ENCODE measurements at places on chromosomes 1 and 21.

DNA sequence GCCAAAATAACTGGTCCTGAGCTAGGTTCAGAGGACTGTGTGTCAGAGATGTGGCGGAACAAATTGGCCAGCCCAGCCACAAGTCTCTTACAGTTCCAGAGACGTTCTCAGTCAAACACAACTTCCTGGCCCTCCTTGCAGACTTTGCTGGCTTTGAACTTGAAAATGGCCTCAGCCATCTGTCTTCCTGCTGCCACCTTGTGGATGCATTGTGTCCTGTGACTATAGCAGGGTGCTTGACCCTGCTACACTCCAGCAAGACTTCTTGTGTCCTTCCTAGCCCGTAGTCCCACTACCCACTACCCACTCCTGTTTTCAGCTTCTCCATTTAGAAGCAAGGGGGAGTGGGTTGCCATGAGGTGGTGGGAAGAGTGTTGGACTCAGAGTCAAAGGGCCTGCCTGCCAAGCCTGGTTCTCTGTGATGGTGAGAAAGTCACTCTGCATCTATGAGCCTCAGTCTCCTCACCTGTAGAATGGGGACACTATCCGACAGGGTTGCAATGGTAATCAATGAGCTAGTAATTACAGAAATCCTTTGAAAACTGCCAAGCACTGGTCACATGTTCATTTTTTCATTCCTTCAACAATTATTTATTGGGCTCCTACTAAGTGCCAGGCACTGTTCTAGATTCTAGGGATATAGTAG is 109.9 kb downstream of the IGSF21 start:
- DNase-seq = peak; percentile 35

- no peak for DNase-seq
Observed at GRCh38 chr21:44428281-44428960, 26.9 kb upstream of the LRRC3 start.

DNA sequence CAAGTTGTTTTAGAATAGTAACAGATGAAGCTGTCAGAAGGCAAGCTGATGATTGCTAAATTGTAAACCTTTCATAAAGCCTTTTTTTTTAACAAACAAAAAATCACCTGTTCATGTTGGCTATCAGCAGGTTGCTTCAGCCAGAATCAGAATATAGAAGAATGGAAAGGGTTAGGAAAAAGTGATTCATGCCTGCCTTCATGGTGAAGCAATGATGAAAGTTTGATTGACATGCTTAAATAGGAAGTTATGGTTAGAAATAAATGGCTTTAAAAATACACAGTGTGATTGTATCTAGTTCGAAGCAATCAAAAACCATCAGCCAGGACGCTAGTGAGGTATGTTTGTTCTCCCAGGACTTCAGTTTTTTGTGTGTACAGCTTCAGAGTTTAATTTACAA is 37.9 kb downstream of the GABPA start:
- DNase-seq = no peak

GRCh38 chr21:42425591-42425990 is 21.9 kb downstream of the UBASH3A start:
- no peak for DNase-seq

DNA sequence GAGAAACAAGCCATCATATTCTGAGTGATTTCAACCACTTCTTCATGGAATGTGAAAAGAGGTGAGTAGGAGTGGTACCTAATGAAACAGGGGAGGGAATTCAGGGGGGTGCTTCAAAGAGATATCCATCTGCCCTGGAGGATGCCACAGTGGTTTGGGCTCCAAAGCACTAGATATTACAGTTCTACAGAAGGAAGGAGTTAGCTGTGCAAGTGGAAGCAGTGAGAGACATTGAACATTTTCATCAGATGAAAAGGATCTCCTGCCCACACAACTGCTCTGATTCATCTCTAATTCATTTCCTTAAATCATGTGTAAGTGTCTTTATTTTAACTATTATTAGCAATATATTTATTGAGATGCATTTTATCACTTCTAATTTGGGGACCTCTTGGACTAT is 2.8 kb upstream of the RGS5 start:
- no peak for DNase-seq

DNA sequence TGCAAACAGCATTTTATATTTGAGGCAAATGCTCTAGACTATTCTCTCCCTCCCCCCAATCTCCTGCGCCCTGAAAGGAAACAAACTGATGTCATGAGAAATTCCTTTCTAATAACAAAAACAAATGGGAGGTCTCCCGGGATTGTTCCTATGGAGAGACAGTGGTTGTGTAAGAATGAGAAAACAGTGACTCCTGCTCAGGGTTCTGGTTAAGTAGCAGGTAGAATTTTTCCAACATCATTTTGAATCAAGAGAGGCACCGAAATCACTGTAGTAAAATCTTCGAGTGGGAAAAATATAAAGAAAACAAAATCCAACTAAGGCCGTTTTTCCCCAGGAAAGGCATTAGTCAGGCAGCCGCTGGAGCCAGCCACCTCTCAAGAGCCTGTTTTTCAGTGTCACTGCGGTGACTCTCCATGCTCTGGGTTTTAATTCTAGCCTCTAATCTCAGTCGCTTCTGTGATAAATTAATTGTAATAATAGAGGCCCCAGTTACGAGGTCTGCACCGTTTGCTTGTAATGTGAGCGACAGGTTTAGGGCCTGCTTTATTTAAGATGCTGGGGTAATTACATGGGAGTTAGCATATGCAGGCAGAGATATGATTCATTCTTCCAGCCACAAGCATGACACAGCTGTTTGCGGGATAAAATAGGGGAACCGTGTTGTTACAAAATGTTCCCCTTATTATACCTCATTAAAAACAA is 80.3 kb downstream of the RNF220 start:
- DNase-seq = no peak

GRCh38 chr1:70542856-70543255 is 131.8 kb downstream of the CTH start:
- no peak for DNase-seq

DNA sequence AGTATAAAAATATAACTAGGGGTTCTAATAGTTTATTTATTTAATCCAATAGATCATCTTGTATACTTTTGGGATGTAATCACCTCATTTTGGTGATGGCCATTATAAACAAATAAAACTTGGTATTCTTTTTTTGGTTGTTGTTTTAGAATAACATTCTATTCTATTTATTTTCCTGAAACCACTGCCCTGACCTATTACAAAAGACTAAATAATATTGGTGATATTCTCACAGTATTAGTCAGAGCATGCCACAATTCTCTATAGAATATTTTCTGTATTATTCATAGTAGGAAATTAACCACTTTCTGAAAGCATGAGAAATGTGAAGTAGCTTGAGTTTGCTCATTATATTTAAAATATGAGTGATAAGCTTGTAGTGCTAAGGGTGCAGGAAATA is 54.1 kb upstream of the LRRC7 start:
- DNase-seq = no peak

- DNase-seq = no peak
Observed at GRCh38 chr1:31690921-31691320, 12.9 kb downstream of the COL16A1 start.

- no peak for DNase-seq
Observed at GRCh38 chr1:162922201-162922600, 61.2 kb upstream of the CCDC190 start.

GRCh38 chr1:196951711-196952394 is 8.3 kb downstream of the CFHR2 start:
- no peak for DNase-seq

DNA sequence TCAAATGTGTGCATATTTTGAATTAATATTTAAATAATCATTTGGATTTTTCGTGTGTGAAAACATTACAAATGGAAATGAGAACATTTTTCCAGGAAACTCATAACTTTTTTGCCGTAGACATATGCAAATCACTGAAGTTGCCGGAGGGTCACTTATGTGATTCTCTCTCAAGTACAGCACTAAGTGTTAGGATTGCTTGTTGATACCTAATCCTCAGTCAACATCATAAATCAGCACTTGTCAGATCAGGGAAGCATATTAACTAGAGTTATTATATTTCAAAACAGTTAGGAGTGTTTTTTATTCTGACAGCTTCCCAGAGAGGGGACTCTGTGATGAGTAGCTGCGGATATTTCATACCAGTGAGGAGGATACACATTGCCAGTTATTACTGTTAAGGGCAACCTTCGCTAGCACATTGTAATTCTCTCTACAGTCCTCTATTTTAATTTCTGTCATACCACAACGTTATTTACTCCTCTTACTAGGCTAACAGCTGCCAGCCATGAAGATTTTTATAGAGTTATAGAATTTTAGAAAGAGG is 41.5 kb downstream of the NCAM2 start:
- DNase-seq = no peak

DNA sequence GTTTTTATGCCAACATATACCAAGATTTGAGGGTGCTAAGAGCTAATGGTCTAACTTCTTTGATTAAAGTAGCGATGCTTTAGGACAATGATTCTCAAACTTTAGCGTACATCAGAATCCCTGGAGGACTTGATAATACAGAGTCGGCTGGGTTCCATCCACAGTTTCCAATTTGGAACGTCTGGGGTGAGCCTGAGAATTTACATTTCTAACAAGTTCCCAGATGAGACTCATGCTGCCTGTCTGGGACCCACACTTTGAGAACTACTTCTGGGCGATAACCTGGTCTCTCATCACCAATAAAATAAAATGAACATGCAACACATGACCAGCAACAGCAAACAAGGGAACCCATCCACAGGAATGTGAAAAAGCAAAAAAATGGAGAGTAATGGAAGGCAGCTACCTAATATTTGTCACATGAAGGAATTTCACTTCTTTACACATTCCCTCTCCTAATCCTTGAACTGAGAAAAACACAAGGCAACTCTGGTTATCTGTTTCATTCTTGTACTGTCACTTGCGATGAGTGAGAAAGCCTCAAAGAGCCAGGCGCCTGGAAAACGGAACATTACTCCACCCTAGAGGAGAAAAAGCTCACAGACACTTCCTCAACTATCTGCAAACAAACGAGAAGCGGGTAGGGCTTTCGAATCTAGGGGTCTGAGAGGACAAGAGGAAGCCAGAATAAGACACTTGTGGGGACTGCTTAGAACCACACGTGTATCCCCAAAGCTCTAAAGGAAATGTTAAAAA is 14.0 kb downstream of the HSF2BP start:
- DNase-seq = peak; percentile 37

GRCh38 chr1:174872615-174873058 is 127.1 kb upstream of the CACYBP start:
- DNase-seq = no peak

- DNase-seq = no peak
Observed at GRCh38 chr1:71044833-71045232, 2.8 kb downstream of the PTGER3 start.

DNA sequence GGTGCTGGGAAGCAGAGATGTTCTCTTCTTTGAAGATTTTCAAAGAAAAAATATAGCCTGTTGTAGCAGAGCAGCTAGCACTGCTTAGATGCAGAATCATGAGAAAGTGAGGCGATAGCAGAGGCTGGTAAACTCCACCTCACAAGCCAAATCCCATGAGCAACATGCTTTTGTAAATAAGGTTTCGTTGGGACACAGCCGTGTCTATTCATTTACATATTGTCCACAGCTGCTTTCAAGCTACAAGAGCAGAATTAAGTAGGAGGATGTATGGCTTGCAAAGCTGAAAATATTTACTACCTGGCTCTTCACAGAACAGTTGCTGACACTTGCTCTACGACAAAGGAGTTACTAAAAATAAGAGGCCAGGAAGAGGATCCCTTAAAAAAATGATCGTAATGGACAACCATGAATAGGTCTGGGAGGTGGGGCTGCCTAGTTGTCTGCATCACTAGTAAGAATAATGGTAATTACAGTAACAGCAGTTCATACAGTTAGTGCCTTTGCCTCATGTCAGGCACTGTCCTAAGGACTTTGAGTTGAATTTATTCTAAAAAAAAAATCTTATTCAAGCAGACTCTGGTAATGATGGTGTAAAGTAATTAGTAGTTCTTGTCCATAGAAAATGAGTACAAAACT is 622.0 kb downstream of the KIF26B start:
- DNase-seq = no peak

- DNase-seq = no peak
Observed at GRCh38 chr1:56291374-56291919, 287.9 kb downstream of the PLPP3 start.
